ENCODE measurements at places on chromosomes 2 and 18.

- DNase-seq: peak; percentile 53
These were observed at the start of gene RBMS1 for GRCh38 chr2:160493227-160494028. Gene RBMS1, minus strand, starts transcription at chr2:160493807. Its CDS starts 444 bp downstream, at chr2:160493363.

DNA sequence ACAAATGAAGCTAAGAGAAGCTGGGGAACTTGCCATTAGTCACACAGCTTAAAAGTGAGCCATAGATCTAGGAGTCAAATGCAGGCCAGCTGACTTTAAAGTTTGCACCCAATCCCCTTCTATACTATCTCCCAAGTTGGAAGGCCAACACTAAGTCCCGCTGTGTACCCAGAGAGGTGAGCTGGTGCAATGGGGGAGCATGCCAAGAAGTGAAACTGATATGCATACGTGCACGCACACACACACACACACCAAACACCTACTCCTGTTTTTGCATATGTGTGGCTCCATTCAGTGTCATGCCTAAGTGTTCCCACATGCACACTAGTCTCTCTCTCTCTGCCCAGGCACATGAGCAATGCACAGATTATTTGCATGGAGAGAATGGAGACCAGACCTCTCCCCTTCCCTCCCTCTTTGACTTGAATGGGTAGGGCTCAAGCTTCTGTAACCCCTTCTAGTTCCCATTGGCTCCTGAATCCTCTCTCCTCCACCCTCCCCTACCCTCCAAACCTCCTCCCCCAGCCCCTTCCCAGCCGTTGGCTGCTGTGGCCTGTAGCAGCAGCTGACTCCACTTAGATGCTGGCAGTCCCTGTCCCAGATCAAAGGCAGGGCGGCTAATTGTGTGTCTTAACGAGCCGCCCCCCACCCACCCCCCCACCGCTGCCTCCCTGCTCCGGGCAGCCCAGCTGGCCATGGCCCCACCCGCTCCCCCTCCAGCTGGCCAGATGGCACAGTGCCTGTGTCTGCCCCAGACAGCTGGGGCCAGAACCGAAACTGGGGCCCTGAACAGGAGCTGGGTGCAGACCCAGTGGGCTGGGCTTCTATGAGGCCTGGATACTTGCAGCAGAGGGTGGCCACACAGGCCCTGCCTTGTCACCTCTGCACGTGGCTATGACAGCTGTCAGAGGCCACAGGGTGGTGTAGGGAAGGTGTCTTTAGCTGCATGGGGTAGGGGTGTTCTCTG lies 5.6 kb downstream of the WNT10A start:
- peak; percentile 77 for DNase-seq

DNA sequence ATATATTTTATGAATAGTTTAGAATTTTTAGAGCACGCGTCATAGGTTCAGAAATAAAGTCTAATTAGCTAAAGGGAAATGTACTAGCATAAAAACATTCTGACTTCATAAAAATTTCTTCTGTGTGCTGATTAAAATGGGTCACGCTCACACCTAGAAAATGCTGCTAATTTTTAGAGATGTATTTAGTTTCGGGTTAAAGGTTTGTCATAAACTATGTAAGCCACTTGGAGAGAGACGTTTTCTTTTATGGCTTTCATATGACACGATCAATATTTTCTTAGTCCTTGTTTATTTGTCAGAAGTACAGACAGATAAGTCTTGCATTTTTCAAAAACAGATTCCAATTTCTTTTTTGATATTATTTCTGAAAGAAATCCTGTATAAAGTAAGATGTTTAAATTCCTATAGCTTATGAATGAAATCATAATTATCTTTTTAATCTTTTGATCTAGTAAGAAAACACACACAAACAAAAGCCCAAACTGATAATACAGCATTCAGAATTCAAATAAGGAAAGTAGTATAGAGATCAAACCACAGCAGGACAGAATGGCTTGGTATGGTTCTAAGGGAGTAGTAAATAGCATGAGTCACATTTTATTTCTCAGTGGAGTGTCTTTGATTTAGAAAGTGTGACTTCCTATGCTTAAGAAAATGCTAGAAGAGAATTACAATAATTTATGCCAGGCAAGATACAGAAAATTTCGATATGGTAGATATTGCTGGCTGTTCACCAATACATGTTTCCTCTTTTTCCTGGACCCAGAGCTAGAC lies 236.6 kb downstream of the GPD2 start:
- DNase-seq: no peak

DNA sequence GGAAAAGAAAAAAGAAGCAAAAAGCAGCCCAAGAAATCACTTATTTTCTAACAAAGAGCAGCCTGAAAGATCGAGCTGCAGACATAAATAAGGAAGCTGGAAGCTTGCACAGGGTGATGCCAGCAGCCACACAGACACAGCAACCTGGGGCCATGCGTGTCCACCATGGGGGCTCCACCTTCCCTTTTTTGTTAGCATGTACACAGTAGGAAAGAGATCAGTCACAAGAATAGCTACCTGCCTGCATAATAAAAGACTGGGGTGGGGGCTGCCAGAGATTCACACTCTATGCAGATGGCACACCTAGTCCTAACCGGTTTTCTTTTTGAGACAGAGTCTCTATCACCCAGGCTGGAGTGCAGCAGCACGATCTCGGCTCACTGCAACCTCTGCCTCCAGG lies 2.9 kb upstream of the CNOT11 start:
- no peak for DNase-seq

DNA sequence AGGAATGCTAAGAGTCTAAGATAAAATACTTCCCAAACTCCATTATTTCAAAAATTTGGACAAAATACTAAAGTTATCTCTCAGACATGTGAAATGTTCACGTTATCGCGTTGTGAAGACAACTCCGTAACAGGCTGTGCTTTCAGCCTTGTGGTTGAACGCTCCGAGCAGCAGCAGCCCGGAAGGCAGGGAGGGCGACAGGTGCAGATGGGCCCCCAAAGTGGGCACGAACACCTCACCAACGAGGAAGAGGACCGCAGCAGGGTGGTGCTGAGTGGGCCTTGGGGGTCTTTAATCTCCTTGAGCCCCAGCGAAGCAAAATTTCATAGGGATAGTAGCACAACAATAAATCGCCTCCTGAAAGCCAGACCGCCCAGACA lies 1.0 kb upstream of the FAM110C start:
- no peak for DNase-seq

DNA sequence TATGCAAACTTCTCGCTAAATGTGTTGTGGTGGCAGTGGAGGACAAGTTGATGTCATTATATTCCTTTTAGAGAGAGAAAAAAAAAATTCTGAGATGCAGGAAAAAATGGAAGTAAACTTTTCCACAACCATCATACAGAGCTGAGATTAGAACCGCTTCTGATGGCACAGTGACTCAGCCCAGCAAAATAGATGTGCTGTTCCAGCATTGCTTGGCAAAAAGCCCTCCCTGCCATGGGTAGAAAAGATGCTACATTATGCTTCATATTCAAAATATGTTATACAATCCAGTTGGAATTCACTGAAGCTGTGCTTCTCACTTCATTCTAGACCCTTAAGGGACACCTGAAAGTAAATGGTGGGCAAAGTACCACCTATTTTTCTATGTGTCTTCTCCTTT lies 1047.6 kb upstream of the FANCL start:
- no peak for DNase-seq

GRCh38 chr2:229265727-229266126 lies 5.4 kb downstream of the PID1 start:
- no peak for DNase-seq

DNA sequence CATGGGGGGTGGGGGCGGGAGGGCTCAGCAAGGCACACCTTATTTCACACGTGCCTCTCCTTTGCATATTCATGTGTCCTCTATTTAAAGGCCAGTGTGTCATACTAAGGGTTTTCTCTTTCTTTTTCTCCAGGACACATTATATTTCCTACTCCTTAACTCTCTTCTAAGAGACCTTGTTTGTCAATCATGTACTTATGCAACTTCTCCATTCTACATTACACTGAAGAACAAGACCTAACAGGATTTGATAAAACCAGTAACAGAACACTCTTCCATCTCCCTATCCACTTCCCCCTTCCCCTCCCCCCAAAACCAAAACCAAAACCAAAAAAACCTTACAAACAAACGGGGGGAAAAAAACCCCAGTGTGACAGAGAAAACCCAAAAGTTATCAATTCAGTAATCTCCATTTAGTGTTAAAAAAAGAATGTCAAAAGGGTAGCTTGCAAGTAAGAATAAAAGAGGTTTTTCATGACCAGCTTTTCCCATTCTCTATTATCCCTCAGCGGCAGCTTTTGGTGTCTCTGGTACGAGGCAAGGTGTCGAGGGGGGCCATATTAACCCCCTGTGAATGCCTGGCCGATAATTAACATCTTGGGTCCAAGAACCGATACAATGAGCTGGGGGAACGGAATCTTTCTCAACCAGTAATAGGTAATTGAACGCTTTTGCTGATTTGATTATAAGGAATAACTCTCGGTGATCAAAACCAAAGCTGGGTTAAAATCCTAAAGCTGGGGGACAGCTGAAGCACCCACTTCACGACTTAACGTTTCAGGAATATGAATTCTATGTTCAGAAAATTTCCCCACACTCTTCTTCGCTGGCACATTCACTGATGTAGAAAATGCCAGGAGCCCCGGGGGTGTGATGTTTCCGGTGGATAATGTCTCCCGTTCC lies 191.0 kb upstream of the TCF4 start:
- DNase-seq: peak; percentile 12

- no peak for DNase-seq
These were observed 33.0 kb downstream of the ACVR1 start for GRCh38 chr2:157843081-157843480.

- no peak for DNase-seq
These were observed 87.6 kb downstream of the CDC42EP3 start for GRCh38 chr2:37583867-37584266.

GRCh38 chr2:184597571-184597991 lies 748 bp upstream of the ZNF804A start:
- no peak for DNase-seq

DNA sequence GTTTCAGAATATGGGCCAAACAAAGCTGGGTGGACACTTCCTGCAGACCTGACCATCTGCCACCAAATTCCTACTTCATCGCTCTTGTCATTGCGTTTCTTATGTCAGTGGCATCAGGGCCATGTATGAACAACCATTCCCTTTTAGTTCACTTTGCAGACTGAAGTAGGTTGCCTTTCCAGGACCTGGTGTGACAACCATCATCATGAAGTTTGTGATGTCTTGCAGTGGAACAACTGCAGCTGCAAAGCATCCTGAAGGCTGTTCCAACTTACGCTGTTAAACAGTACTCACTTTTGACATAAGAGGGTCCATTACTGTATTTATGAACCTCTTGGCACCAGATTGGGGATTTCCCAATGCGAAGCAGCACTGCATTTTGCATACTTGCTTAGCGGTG lies 511.6 kb downstream of the ARHGAP15 start:
- DNase-seq: no peak

GRCh38 chr2:8638327-8638726 lies 43.5 kb upstream of the ID2 start:
- no peak for DNase-seq

All from NCI-H510A (cell line).